ENCODE measurements at places on chromosomes 4 and X.

GRCh38 chr4:14177987-14178386, 550.5 kb upstream of the BOD1L1 start:
- DNase-seq = no peak

GRCh38 chr4:47855350-47855749, 17.5 kb upstream of the CORIN start:
- DNase-seq = no peak

- DNase-seq = no peak
These were observed 7.4 kb upstream of the KDR start for GRCh38 chr4:55132775-55133174.

DNA sequence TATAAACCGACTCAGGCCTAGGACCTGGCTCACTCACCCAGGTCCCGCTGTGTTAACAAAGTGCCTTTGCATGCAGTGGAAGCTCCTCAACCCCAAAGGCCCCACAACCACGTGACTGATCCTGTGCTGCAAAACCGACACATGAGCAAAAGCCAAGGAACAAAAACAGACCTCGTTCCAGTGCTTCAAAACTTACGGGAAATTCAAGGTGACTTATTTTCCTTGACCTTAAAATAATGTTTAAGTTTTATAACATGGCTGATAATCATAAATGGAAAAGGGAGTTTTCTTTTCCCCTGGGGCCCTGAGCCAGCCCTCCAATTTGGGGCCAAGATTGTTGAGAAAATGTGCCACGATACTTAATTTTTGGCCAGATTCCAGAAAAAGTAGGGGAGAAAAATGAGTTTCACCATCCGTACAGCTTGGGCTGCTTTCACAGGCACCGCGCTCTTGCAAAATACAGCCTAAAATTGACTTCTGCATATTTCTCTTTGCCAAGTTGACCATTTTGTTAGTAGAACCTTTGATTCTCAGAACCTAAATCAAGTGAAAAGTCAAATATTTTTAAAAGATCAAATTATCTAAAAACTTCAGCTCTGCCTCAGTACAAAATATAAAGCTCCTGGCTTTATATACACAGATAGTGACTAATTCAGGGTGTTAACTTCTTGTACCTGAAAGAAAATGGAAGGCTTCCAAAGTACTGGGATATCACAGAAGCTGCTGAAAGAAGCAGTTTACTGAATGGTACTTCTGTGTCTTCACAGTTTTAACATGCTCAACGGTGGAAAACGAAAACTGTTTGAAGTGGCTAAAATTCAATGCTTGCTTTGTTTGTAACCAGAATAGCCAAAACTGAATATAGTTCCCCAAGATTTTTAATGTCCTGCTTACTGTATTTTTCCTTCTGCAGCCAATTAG, 93.8 kb downstream of the APBB2 start:
- no peak for DNase-seq

DNA sequence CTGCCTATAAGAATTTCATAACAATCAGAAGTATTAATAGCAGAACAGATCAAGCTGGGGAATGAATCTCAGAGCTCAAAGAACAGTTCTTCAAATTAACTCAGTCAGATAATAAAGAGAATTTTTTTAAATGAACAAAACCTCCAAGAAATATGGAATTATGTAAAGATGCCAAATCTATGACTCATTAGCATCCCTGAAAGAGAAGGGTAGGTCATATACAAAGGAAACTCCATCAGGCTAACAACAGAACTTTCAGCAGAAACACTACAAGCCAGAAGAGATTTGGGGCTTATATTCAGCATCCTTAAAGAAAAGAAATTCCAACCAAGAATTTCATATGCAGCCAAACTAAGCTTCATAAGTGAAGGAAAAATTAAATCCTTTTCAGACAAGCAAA, 28.6 kb downstream of the CBR4 start:
- DNase-seq = no peak

GRCh38 chr4:109079731-109080130, 222.7 kb downstream of the COL25A1 start:
- DNase-seq = no peak

DNA sequence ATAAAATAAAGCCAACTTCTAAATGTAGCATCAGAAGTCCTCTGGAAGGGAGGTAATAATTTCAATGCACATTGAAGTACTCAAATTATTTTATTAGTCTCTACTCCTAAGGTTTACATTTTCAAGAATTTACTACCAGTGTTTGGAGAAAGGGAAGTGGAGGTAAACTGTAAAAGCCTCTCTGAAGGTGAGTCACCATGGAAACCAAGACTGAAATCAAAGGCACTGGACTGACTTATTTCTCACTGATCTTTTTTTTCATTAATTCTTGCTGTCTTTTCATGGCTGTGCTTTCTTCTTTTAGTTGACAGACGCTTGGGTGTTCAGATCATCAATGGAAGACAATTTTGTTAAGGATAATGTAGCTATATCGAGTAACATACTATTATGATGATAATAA, 9.7 kb downstream of the SLC39A8 start:
- no peak for DNase-seq

DNA sequence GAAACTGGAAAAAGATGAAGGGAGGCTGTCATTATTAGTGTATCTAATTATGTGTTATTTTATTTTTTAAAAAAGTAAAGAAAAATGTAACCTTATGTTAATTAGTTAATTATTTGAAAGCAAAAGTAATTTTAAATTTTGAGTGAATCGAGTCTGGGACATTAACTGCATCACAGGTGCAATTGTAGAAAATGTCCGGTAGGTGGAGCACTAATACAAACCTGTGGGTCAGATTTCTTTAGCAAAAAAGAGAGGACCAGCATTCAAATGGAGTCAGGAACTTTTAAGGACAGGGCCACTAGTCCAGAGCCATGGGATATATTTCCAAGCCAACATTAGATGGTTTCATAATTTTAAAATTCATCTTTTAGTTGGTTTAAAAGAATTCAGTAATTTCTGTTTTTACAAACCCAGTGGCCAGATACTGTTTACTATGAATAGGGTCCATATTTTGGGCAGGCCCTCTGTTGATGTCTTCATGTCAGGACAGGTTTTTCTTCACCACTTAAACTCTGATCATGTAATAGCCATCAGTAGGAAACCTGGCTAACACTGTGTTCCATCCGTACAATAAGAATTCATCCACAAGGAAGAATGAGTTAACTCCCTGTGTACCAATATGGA, 27.2 kb downstream of the BST1 start:
- DNase-seq = peak; percentile 12

DNA sequence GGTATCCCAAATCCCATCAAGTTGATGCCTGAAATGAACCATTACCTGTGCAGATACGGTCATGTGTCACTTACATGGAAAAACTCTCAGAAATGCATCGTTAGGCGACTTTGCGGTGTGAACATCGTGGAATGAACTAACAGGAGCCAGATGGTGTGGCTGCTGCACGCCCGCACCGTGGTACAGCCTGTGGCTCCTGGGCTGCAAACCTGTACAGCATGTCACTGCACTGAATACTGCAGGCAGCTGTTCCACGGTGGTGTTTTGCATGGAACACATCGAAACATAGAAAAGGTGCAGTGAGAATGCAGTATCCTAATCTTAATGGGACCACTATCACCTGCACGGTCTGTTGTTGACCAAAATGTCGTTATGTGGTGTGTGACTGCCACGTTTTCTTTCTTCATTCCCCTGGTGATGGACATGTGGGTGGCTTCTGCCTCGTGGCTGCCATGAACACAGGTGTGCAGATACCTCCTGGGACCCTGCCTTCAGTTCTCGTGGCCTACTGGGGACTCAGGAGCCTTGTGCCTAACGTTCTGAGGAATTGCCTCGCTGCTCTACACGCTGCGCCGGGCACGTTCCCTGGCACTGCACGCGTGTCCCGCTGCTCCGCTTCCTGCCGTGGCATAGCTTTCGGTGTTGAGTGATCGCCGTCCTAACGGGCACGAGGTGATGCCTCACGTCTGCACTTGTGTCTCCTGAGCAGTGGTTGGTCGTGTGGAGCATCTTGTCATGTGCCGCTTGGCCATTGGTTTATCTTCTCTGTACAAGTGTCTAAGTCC, 18.5 kb downstream of the MAEA start:
- no peak for DNase-seq

- DNase-seq = no peak
These were observed 180.3 kb upstream of the TENM3 start for GRCh38 chr4:182062936-182063335.

GRCh38 chr4:149574971-149575370, 240.7 kb downstream of the IQCM start:
- DNase-seq = no peak

- DNase-seq = no peak
These were observed at the start of gene CFP for GRCh38 chrX:47629419-47630200. Gene CFP (minus strand): TSS chrX:47629930. CDS start chrX:47629844, 86 bp downstream.

GRCh38 chrX:73766431-73766795, 203.4 kb downstream of the CHIC1 start:
- DNase-seq = no peak

- no peak for DNase-seq
These were observed 1.2 kb upstream of the SHOX start for GRCh38 chrX:629230-630006.

DNA sequence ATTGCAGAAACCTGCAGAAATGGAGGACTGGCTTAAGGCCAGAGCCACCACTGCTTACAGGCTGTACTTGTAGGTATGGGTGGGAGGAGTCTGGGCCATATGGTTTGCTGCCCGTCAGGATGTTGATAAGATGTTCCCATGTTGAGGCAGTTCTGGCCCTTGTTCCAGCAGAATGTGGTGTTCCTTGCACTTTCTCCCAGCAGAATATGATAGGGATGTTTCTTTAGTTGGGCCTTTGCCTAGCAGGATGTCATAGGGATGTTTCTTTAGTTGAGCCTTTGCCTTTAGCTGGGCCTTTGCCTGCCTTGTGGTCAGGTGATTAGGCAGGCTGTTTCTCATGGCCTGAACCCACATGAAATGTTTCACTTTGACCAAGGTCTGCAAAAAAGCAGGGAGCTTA, 139.1 kb upstream of the PAQR3 start:
- DNase-seq = no peak

DNA sequence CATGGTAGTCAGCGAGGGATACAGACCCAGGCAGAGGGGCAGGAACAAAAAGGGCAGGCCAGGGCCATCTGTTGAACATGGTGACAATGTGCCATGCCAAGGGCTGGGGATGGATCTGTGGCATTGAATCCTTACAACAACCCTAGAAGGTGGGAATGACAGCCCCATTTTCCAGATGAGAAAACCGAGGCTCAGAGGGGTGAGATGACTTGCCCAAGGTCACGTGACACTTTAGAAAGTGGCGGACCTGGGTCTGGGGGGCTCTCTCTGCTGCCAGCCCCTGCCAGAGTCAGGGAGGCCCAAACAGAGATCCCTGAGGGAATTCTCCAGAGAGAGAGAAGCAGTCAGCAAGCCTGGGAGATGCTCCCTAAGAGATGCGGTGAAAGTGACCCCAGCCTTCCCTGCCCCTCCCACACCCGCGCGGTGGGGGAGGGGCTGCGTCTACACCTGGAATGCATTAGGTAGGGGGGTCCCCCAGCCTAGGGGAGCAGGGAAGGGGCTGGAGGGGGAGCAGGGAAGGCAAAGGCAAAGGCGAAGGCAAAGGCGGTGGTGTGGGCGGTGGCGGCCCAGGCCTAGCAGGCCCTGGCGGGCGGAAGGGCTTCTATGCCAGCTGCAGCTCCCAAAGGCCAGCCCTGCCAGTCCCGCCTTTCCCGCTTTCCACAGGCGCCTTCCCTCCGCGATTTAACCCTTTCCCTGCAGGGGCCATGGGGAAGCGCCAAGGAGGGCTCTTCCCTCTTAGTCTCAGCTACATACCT, 13.0 kb downstream of the FGD1 start:
- DNase-seq = no peak

- no peak for DNase-seq
These were observed 999 bp downstream of the ZNF518B start for GRCh38 chr4:10456260-10456594.

- no peak for DNase-seq
These were observed 42.8 kb downstream of the TENM3 start for GRCh38 chr4:182286035-182286434.

DNA sequence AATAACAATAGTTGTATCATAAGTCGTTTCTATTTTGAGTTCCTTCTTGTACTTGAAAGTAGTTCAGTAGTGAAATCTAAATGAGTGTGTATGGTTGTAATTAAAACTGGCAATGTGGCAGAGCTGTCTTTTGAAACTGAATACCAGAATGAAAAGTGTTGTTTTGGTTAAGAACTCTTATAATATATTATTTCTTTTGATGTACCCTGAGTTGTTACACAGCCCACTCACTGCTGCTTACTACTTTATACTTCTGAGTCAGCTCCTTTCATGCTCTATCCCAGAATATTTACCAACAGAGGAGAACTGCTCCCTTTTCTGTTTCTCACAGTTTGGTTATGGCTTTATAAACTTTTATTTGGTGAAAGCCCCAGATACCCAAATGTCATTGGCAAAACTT, 28.8 kb downstream of the FAM199X start:
- DNase-seq = no peak

All from NCI-H2081 treated with DMSO at 0.1 percent for 48 hours (cell line).